ENCODE measurements at places on chromosomes 1 and 21.

DNA sequence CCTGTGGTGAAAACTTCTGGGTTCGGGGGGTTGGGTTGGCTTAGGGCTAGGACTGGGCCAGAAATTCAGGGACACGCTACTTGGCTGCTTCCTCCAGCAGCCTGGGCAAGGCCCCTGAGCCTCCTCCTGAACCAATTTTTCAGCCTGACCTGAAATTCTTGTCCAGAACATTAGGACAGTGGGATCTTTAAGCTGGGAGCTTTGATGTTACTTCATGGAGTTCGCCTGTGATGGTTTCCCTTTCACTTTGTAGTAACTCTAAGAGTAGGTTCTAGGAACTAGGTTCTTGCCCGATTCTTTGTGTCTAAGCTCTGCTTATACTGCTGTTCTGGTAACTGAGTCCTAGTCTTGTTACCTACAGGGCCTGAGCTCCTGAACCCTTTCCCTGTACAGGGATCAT, 75.3 kb downstream of the S1PR1 start:
- DNase-seq, result no peak

GRCh38 chr1:48610628-48611542, 138.9 kb upstream of the SPATA6 start:
- peak; percentile 70 for DNase-seq

DNA sequence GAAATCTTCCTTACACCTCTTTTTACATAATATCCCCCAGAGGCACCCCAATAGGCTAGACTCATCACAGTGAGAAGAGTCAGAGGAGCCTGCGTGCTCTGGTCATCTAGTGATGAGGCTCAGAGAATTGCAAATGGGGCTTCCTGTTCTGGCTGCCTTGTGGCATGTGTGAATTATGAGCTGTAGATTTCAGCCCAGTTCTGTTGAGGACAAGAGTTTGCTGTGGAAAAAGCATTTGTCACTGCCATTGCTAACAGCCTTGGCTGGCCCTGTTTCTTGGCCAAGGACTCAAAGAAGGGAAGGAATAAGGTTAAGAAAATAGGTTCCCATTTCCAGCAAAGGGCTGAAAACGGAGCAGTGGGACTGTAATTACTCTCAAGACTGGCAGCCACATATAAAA, 30.7 kb downstream of the MRAP start:
- no peak for DNase-seq

- DNase-seq, result no peak
Measured at GRCh38 chr21:35138665-35139381, 89.7 kb upstream of the RUNX1 start.

DNA sequence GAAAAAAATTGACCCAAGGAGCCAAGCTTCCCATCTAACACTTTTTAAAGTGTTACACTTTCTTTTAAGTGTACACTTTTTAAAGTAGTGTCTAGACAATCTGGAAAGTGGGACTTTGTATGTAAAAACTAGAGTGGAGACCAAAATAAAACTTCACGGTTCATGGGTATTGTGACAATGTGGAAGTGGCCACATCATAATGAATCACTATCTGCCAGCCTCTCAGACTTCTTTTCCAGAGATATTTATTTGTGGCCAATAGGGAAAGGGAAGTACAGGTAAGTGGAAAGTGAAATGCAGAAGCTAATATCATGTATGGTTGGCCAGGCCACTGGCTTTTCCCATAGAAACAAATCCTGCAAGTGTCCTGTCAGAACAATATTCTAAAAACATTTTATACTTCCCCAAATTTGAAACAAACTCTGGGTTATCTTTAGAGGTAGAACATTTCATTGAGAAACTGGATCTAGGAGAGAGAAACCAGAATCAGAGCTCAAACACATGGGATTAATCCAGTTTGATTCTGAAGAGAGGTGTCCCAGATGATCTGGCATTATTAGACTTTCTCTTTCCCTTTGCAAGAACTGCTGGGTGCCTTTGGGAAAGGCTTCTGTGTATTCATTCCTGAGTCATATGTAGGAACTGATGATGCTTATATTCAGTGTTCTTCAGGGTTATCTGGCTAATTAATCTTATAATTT, 2.0 kb downstream of the TNFSF18 start:
- no peak for DNase-seq

DNA sequence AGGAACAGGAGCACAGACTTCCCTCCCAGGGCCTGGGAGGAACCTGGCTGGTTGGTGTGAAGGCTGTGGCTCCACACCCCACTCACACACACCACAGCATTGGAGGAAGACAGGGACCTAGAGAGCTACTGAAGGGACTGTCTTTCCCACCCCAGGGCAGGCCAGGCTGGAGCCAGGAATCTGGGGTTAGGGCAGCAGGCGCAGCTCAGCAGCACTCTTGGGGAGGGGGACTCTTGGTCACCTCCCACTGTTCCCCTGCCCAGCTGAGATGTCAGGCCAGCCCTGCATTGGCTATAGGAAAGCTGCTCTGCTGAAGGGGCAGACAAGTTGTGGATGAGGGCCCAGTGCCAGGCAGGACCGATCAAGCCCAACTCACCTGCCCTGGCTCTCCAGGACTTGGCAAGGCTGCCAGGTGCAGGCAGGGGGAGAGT, 1.6 kb upstream of the PLEKHA6 start:
- peak; percentile 49 for DNase-seq

DNA sequence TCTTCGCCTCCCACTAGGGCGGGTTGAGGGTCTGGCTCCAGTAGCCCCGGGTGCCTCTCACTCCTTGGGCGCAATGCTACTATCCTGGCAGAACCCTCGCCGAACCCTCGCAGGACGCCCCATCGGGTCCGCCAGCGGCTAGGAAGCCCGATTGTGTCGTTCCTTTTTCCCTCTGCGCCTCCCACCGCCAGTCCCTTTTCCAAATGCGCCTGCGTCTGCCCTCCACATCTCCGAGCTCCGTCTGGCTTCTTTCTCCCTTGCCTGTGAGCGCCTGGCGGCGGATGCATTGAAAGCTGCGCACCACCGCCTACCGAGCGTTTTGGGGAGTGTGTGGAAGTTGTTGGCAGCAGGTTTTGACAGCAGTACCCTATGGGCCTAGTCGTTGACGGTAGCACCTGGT, 1.0 kb upstream of the DIRAS3 start:
- DNase-seq, result no peak

- peak; percentile 42 for DNase-seq
Measured at GRCh38 chr21:34582506-34583150, 32.3 kb downstream of the RCAN1 start.

DNA sequence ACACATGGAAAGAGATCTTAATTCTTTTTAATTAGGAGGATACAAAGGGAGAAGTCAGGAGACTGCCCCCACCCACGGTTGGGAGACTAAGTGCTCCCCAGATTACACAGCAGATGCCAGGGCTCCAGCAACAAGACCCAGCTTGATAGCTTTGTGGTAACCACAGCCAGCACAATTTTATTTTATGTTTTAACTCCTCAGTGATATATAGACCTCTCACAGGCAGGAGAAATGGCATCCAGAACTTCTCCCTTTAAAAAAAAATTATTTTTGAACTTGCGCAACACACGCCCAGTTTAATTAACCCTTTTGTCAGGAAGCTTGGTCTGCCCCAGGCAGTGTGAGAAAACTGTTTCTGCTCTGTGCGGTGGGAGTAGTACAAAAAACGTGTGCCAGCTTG, 62.6 kb upstream of the ACOT11 start:
- DNase-seq, result no peak

GRCh38 chr21:46597031-46597430, 7.9 kb downstream of the S100B start:
- no peak for DNase-seq

DNA sequence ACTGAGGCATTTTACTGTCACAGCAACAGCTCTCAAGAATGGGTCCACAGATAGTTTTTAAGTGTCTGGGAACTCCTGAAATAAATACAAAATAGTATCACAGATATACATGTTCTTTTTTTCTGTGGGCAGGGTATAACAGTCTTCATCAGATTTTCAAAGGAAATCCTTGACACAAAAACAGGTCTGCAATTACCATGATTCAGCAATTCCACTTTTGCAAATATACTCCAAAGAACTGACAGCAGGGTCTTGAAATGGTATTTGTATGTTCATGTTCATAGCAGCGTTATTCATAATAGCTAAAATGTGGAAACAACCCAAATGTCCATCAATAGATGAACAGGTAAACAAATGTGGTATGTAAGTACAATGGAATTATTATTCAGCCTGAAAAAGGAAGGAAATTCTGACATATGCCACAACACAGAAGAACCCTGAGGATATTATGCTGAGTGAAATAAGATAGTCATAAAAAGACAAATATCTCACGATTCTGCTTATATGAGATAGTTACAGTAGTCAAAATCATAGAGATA, 85.0 kb downstream of the EPS15 start:
- DNase-seq, result no peak

GRCh38 chr21:39882839-39883195, 15.6 kb downstream of the PCP4 start:
- DNase-seq, result no peak

DNA sequence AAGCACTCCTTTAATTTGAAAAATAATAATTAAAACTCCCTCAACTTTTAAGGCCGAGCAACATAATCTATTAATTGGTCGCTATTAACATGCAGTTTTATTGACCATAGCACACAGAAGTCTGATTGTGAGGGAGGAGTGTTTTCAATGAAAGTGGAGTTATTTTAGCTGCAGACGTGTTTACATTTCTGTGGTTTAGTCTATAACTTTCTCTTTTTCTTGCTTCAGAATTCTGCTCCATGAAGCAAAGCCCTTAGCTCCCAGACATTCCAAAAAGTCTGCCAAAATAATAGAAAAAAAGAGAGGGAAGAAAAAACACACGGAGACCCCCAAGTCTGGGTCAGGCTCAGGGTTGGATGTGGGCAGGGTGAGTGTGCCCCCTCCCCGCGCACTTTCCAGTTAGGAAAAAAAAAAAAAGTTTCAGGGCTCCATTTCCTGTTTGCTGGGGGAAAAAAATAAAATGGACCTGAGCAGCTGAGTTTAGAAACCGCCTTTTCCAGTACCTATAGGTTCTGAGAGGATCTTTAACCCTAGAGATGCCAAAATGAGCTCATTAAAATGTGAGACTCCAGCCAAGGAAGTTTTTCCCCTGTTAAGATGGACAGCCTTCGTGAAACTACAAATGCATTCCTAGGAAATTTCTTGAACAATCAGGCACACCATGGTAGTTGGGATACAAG, 143.7 kb upstream of the ETS2 start:
- no peak for DNase-seq

GRCh38 chr1:104932949-104933679, 1183.4 kb downstream of the AMY1C start:
- DNase-seq, result no peak

GRCh38 chr1:11598461-11598860, 55.8 kb downstream of the FBXO2 start:
- DNase-seq, result no peak

DNA sequence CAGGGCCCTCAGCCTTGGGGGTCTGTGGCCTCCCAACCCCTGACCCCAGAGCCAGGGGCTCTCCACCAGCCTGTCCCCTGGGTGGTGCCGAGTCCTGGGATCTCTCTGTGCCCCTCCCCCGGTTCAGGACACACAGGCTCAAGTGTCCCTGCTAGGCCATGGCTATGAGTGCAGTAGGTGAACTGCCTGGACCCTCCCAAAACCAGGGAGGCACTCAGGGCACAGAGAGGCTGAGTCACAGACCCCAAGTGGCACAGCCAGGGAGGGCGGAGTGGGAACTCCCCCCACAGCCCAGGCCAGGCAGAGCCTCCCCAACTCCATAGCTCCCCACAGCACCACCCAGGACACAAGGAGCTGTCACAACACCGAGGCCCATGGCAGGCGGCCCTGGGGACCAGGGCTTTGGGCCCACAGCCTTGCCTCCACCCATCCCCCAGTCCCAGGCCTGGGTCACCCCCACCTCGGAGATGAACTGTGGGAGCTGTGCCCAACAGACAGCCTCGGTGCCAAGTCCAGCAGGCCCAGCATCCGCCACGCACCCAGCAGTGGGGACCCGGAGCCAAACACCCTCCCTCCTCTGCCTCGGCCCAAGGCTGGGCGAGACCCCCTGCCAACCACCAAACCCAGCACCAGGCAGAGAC, 3.2 kb downstream of the DVL1 start:
- DNase-seq, result no peak

DNA sequence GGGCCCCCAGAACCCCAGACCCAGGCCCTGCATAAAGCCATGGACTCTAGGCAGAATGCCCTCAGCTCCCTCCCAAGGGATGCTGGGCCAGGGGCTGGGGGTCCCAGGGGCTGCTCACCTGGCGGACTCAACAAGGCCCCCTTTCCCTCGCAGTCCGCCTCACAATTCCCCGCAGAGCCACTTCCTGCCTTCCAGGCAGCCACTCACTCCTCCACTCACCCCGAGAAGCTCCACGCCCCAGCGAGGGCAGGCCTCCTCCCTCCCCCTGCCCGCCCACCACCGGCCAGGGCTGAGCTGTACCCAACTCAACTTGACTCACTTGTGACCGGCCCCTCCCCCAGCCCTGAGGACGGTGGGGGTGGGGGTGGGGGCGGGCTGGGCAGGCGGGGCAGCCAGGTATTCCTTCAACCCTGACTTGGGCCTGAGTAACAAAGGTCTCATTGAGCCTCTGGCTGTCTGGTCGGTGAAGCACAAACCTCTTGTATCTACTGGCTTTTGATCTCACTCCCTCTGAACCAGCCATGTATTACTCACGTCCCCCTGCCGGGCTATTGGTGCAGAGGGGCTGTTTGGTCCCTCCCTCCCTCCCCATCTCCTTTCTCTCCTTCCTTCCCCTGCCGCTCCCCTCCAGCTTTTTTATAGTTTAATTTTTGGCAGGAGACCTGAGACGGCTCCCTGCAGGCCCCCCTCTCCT, 5.9 kb downstream of the BLACAT1 start:
- peak; percentile 87 for DNase-seq

- DNase-seq, result no peak
Measured at GRCh38 chr1:223840254-223840653, 5.5 kb downstream of the TP53BP2 start.

- no peak for DNase-seq
Measured at GRCh38 chr1:82486969-82487368, 686.2 kb downstream of the ADGRL2 start.

GRCh38 chr1:41660570-41661427, 176.3 kb upstream of the EDN2 start:
- DNase-seq, result peak; percentile 21

DNA sequence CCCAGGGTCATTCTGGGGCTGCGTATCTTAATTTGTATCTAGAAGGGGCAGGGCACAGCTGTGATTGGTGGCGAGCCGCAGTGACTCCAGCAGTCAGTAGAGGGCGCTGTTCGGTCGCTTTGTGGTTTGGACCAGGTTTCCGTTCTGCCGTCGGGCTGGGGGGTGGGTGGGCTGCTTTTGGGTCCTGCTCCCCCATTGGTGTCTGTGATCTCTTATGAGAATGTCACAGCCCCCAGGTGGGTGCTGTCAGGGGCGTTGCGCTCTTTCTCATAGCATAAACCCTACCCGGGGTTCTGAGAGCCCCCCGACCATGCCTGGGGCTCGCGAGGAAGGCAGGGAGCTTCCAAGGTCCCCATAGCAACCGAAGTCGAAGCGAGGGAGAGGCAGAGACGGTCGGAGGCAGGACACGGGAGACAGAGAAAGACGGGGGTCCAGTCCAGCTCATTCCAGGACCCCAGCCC, 5.4 kb downstream of the TFF3 start:
- peak; percentile 18 for DNase-seq
